Activated CD4-positive, alpha-beta T cell treated with anti-CD3 and anti-CD28 coated beads, Interleukin-2, amount 50 U/mL, for 4 hours (primary cell): ENCODE measurements at places on chromosomes 4 and X.

GRCh38 chr4:1218634-1219565 lies 30.0 kb downstream of the CTBP1 start:
- no peak for DNase-seq

- DNase-seq, result no peak
These were observed 160.5 kb downstream of the ADAMTS3 start for GRCh38 chr4:72408568-72408967.

GRCh38 chr4:138565576-138565975 lies 323.4 kb upstream of the SLC7A11 start:
- no peak for DNase-seq

DNA sequence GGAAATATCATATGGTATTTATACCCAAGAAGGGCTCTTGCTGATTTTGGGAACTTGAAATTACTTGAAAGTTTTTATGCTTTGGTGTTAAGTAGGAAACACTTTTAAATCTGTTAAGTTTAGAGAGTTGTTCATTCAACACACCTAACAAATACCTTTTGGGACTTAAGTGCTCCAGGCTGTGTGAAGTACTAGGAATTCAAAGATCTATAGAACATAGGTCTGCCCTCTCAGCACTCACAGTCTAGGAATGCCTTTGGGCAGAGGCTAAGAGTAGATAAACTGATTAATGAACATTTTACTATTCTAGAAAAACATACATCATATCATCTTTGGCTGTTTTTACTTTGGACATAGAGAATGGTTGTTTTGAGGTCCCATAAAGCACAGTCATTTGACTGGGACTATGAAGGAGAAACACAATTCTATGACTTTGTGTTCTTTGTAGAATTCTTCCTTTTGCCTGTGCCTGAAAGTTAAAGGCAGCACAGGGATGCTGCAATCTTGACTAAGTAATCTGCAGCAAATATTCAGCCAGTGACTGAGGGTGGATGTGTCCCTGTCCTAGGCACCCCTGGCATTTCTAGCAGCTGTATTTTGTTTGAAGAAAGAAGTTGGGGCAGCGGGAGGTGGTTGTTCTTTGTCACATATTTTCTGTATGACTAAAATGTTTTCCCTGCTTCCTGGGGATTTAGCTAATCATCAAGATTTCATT lies 8.3 kb downstream of the BMP3 start:
- no peak for DNase-seq

DNA sequence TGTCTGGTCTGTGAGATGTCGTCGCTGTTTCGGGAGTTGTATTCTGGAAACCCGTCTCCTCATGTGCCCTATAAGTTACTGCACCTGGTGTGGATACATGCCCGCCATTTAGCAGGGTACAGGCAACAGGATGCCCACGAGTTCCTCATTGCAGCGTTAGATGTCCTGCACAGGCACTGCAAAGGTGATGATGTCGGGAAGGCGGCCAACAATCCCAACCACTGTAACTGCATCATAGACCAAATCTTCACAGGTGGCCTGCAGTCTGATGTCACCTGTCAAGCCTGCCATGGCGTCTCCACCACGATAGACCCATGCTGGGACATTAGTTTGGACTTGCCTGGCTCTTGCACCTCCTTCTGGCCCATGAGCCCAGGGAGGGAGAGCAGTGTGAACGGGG lies 1.4 kb downstream of the USP27X start:
- DNase-seq, result no peak

- no peak for DNase-seq
These were observed 593 bp downstream of the NPY1R start for GRCh38 chr4:163331629-163332376.

DNA sequence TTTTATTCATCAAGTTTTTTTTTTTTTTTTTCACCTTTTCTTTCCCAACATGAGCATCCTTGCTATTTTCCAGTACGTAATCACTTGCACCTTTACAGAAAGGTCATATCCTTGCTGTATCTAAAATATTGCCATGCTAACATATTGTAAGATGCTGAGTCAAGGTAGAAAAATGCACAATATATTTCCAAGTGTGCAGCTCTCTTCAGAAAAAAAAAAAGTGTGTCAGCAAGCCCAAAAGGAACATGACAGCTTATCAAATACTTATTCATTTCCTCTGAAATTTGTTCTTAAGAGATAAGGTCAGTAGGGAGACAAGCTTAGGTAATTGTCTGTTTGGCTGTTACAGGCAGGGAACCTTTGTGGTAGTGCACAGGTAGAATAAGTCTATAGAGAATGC lies 27.0 kb downstream of the SH2D1A start:
- no peak for DNase-seq

DNA sequence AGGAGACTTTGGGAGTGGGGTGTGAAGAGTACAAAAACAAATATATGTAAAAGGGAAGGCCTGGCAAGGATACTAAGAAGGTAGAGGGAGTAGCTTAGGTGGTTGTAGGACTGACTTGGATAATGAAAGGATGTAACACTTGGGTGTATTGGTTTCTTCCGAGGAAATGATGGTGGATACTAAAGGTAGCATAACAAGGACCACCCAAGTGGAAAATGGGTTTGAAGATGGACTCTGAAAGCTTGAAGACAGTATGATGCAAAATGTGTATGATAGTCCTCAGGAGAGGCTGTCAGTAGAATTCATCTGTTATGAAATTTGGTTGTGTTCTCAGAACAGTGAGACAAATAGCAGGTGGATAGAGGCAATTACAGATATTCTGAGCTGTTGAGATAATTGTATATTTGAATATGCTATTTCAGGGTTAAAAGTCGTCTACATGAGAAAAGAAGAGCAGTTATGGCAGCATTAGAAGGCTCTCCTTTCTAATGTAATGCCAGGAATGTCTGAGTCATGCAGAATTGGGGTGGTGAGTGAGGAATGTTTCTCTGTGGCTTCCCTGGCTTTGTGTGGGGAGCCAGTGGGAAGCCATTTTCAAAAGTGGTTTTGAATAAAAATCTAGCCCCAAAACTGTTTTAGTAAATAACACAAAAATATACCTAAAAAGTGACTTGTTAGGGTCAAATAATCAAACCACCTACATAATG lies 75.6 kb downstream of the FHIP1A start:
- no peak for DNase-seq

DNA sequence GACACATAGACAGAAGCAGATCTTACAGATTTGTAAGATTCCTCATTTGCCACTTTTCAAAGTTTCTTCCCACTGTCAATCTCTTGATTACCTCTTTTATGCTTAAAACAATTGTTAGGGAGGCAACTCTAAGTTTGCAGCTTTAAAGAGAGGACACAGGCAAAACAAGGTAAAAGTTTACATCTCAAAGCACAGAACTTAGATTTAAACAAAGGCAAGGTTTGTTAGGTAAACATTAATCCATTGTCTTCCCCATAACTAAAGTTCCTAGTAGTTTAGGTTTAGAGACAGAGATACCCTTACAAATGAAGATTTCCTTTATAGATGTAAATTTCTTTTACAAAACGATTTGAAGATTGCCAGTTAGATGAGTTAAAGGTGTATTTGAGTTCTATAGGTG lies 176.9 kb downstream of the AASDH start:
- no peak for DNase-seq

DNA sequence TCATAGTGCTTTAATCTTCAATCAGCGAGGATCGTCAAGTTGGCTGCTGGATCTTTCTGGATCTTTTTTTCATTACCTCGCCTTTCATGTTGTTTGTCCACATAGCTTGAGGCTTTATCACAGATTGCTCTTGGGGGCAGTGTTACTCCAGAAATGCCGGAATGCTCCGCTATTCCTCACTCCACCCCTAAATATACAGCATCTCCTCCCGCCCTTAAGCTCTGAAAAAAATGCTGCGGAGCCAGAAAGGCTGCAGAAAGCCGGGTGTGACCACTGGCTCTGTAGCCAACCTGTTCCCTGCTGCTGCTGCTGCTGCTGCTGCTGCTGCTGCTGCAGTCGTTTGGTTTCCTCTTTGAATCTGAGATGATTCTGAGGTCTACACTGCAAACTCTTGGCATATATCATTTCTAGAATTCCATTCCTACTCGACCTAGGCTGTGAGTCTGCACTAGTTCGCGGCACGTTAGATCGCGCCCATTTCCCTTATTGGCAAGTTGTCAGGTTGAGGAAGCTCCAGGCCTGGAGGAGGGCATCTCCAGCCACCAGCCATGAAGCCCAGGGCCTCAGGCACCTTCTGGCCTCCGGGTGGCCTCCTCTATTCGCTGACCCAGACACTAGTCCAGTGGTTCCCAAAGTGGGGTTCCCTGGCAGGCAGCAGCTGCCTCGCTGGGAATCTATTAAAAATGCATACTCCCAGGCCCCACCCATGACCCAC lies 34.2 kb downstream of the WDR13 start:
- DNase-seq, result peak; percentile 46

DNA sequence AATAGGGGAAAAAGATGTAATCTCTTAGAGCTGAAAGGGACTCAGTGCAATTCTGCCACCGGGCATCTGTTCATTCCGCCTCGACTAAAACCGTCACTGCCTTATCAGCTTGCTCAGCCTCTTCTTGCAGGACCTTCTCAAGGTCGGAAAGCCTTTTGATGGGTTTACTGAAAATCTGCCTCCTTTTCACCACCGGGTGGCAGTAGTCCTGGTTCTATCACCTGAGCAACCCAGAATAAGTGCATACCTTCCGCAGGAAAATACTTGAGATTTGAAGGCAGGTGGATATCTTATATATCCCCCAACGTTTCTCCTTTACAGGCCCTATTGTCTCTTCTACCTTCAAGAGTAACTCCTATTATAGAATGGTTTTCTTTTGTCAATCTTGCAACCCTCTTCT lies 103.4 kb upstream of the PAK3 start:
- DNase-seq, result peak; percentile 1

DNA sequence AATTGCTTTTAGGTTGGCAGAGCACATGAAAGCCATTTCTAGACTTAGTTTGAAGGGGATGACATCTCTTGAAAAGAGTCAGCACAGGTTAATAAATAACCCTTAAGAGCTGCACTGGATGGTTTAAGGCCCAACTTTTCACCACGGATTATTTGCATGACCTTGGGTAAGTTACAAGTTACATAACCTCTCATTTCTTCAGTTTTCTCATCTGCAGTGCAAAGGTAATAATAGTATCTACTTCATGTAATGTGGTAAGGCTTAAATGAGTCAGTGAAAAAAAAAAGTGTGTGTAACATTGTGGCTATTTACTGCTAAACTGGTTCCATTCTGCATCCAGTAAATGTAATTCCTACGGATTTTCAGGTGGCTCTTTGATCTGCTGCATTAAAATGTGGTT lies 715.8 kb downstream of the CCSER1 start:
- no peak for DNase-seq

DNA sequence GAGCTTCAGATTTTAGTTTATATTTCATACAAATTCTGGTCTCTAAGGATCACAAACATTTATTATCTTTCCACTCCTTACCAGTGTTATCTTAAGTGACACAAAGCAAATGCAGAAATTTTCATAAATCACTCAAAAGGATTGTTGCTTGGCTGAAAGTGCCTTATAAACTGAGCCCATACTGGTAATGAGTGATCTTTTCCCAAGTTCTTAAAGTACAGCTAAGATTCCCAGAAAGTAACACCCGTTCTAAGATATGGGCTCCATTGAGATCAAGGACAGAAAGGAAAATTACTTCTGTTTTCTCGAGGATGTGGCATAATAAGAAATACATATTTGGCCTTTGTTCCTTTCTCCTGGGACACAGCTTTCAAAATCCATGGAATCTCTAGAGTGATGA lies 313.7 kb downstream of the ARHGAP24 start:
- no peak for DNase-seq

DNA sequence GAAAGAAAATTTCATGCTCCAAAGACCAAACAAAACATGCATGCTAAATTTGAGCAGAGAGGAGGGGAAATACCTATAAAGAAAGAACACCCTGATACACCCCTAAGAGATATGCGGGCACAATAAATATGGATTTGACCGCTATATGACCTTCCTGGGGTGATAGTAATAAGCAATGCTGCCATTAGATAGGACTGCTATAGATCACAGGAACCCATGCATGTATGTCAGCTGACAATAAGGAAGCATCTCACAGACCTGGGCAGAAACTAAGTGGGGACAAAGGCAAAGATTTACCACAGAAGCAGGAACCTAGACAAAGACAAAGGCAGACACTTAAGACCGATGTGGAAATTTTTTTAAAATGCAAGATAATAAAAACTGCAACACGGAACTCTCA lies 21.3 kb downstream of the ZNF721 start:
- DNase-seq, result no peak

DNA sequence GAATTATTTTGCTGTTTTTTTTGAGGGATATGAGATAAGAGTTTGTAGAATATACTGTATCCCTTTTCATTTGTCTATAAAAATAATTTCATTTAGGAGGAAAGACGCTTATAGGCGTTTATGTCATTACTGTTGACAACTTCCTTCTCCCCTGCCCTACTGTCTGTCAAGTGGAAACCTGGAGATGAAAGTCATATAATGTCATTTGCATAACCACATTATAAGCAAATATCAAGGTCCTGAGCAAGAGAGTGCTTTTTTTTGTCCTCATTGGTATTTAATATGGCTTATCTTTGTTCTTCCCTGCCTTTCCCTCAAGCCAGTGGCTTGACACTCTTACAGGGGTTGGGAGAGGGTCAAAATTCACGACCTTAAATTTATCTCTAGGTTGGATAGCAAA lies 55.8 kb downstream of the LRP2BP start:
- no peak for DNase-seq

DNA sequence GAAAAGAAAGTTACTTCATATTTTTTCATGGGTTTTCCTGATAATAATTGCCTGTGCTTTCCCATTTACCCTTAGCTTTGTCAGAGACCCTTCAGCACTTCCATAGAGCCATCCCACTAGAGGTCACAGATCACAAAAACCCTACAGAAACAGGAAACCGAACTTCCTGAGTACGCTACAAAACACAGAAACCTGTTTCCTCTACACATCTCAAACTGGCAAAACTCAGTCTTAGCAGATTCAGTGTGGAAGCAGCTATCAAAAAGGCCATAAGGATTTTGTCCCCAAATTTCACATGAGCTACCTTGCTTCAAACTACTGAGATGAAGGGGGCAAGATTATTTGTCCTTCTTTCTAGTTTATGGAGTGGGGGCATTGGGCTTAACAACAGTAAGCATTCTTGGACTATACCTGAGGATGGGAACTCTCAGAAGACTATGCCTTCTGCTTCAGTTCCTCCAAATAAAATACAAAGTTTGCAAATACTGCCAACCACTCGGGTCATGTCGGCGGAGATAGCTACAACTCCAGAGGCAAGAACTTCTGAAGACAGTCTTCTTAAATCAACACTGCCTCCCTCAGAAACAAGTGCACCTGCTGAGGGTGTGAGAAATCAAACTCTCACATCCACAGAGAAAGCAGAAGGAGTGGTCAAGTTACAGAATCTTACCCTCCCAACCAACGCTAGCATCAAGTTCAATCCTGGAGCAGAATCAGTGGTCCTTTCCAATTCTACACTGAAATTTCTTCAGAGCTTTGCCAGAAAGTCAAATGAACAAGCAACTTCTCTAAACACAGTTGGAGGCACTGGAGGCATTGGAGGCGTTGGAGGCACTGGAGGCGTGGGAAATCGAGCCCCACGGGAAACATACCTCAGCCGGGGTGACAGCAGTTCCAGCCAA lies at the start of gene MMRN1:
Gene MMRN1 (plus strand): TSS at position 206 of the 902 bp plus-strand sequence. CDS start 118 bp downstream, at position 324.
- DNase-seq, result no peak

DNA sequence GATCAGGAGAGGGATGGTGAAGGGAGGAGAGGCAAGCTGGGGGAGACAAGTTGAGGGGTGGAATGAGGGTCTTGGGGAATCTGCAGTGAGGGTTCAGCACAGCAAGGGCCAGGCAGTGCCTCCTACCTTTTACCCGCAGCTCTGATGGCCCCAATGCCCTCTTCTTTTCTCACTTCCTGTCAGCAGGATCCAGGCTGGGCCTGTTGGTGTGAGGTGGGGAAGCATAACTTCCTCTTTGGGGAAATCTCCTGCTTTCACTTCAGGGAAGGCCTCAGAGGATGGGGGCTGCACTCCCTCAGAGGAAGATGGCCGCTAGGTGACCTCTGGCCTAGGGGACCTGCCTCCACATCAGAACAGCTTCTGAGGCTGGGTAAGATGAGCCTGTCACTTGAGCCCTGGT lies 36.5 kb downstream of the EFNB1 start:
- no peak for DNase-seq
